ENCODE measurements at places on chromosomes 16 and 17. TPM values are rescaled to one million over a fixed set of nuclear protein-coding genes. Genes with fewer than 3 reads are reported as not detected.
A peak's percentile ranks its signal among the peaks of the same experiment; 100 is the strongest.

Gene TEKT5
- total RNA-seq, result 0.29 TPM

DNA sequence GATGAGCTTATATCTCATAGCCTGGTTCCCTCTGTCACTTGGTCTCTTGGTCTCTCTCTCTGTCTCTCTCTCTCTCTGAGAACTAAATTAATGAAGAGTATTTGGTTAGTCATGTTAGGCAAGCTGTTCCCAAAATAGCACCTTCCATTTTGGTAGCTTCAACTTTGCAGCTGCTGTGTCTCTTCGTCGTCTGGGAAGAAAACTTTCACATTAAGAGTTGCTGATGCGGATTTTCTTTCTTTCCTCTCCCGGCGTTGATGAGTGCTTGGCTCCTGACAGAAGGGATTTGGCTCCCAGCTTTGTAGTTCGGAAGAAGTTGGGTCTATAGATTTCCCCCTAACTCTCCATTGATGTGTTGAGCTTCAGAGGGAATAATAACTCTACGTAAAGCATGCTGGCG, at the start of gene RBFOX1:
Gene RBFOX1, plus strand, starts transcription at position 235 of the 400 bp plus-strand sequence.
- DNase-seq, result no peak

DNA sequence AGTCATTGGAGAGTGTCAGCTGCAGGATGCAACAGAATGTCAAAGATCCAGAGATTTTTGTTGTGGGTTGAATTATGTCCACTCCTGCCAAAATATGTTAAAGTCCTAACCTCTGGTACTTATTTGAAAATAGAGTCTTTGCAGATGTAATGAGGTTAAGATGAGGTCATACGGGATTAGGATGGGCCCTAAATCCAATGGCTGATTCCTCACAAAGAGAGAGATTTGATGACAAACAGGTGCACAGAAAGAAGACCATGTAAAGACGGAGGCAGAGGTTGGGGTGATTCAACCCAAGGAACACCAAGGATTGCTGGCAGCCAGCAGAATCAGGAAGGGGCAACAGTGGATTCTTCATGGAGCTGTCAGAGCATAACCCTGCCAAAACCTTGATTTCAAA, 34.5 kb upstream of the USP22 start:
- no peak for DNase-seq

GRCh38 chr16:68737046-68737729, at the start of gene CDH1:
Gene CDH1 (plus strand): TSS chr16:68737292. CDS start chr16:68737416, 124 bp downstream.
- peak; percentile 94 for DNase-seq

Gene TNK1
- 9.1 TPM for total RNA-seq

Gene SLC43A2
- 21.9 TPM for total RNA-seq

DNA sequence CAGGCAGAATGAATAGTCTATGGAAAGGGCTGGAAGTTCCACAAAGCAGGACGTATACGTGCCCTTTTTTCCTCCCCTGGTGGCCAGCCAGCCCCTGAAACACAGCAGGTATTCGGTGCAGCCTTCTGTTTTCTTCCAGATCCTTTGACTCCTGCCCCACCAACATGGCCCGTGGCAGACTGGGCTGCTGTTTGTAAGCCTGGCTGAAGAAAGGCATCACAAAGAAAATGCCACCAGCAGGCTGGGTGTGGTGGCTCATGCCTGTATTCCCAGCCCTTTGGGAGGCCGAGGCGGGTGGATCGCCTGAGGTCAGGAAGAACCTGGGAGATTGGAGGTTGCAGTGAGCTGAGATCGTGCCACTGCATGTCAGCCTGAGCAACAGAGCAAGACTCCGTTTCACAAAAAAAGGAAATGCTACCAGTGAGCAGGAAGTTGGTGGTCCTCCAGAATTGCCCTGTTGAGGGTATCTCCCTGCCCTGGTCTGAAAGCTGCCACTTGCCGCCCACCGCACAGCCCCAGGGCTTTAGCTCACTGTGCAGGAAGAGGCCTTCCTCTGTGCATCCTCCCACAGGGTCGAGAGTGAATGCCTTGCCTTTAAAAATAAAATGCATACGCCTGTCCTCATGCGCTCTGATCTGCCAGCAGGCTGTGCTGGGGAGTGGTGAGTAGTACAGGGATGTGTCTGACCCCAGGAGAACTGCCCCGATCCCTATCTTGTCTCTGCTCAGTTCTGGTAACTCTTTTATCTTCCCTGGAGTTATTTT, 587.7 kb downstream of the MAF start:
- no peak for DNase-seq

Gene CCL1
- not detected for total RNA-seq

DNA sequence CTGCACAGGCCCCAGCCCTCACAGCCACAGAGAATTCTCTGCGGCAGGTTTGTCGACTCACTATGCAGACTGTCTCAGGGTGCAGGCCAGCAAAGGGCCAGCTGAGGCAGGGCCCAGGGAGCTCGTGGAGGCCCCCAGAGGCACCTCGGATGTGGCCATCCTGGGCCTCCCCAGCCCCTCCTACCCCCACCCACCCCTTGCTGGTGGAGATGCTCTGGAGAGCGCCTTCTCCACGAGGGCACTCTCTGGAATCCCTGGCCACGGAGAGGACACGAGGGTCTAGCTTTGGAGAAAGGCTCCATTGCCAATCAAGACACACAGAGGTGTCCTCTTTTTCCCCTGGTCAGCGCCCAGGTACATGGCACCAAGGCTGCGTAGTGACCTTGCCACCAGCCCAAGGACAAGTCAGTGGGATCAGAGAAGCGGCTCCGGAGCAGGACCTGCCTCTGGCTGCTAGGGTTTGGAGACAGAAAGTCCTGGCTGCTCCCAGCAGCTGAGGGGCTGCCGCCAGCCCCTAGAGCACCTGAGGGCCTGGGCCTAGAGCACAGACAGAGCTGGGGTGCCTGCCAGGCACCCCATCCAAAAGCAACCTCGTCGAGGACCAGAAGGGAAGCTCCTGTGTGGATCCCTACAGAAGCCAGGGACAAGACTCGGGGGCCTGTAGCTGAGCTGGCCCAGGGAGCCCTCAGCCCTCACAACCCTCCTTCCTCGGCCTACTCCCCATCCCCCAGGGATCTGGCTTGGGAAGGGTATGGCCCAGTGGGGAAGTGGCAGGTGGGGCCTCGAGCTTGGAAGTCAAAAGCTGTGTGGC, 18.7 kb downstream of the ARL2BP start:
- no peak for DNase-seq

Gene CTRB1
- not detected for total RNA-seq

All from progenitor cell of endocrine pancreas (in vitro differentiated cells).